Kidney epithelial cell (primary cell): ENCODE measurements at places on chromosomes 7 and 10. TPM values are rescaled to one million over a fixed set of nuclear protein-coding genes. Genes with fewer than 3 reads are reported as not detected.
A peak's percentile ranks its signal among the peaks of the same experiment; 100 is the strongest.

- no peak for DNase-seq
Measured at GRCh38 chr10:49827297-49827696, 65.2 kb upstream of the OGDHL start.

- no peak for DNase-seq
Measured at GRCh38 chr10:103855424-103855823, at the start of gene SH3PXD2A. SH3PXD2A (minus strand) TSS chr10:103855576; CDS start chr10:103855266, 310 bp downstream.

- DNase-seq, result no peak
Measured at GRCh38 chr7:112081778-112082177, 124.4 kb downstream of the DOCK4 start.

DNA sequence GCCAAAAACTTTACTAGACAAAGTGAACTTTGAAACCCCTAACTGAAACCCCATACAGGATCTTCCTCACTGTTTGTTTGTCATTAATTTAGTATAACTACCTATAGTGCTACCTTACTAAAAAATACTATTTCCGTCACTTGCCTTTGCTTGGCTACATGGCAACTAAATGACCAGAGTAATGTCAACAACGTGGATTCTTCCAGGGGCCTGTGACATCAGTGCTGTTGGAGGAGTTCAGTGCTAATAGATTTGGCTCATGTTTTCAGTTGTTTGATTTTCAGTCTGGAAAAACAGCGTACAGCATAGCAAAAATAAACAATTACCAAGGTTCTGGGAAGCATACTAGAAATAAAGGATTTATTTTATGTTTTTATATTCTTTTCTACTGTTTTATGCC lies 3.0 kb upstream of the ASB15 start:
- DNase-seq, result no peak

DNA sequence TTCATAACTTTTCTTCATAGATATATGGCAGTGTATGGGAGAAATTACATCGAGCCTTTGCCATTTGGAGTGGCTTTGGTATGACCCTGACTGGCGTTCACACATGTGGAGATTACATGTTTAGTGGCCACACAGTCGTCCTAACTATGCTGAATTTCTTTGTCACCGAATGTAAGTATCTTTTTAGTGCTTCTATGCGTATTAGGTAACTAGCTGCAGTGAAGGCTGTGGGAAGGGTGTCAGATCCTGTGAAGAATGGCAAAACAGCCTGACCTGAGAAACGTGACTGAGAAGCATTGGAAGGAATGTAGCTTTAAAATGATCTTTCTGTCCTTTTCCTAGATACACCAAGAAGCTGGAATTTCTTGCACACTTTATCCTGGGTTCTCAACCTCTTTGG lies 34.5 kb upstream of the VDAC2 start:
- DNase-seq, result no peak

GRCh38 chr7:150742286-150742968 lies 5.2 kb downstream of the GIMAP5 start:
- no peak for DNase-seq

Gene STOX1
- 0.21 and 0.71 TPM in 2 replicates for total RNA-seq

- peak; percentile 98 for DNase-seq
Measured at GRCh38 chr10:110395350-110396283, 90.9 kb upstream of the SMNDC1 start.

Gene IFIT3
- total RNA-seq, result 14.8 and 20.8 TPM in 2 replicates

DNA sequence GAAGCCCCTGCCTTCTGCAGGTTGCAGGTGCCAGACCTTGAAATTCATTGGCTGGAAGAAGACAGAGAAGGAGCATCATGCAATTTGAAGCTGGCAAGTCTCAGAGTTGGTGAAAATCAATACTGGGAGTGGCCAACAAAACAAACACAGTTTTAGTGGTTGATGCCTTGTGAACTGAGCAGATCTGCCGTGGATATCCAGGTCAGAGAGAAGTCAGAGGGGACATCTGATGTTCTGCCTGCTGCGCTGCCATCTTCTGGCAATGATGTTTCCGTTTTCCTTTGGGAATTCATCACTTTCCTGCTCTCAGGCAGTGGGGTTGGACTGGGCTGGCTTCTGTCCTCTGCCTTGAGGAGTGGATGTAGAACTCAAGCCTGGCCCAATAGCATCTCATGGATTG lies 132.0 kb downstream of the RPS24 start:
- no peak for DNase-seq

Gene FOXI2
- total RNA-seq, result 0.21 and 0.34 TPM in 2 replicates

Gene NUTM2A
- 3.3 and 4.9 TPM in 2 replicates for total RNA-seq

GRCh38 chr10:106712988-106713387 lies 451.5 kb downstream of the SORCS1 start:
- no peak for DNase-seq

Gene TEX47
- not detected in 2 replicates for total RNA-seq

Gene SDK1
- total RNA-seq, result 3.9 and 5.0 TPM in 2 replicates

Gene PIP
- total RNA-seq, result not detected in 2 replicates

DNA sequence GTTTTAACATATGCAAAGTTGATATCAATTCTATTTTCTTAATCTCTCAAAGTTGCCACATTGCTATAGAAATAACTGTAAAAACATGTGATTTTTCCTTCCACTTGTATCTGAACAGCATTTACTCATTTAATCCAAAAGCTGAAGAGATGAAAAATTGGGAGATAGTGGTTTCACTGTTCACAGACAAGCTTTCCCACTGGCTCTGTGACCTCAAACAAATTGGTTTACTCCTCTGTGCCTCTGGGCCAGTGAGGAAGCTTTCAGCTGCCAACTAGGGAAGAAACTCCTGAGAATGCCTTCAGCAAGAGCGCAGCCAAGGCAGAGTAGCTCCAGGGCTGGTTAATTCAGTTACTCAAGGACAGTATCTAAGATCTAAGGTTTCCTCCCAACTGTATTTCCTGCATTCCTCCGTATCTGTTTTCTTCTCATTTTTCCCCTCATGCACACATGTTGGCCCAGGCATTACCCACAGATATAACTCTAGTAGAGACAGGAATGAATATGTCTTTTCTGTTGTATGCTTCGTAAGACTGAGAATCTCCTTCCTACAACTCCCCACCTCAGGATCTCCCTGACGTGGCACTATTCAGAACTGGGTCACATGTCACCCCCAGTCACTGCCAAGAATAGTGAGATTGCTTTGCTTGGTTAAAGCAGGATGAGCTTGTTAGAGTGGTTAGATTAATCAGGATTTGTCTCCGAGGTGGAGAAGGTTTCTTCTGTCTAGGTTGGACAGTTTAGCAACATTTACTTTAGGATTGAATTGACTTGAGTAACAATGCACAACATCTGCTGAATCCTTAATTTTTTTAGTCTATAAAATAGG lies 315.7 kb downstream of the NRG3 start:
- DNase-seq, result no peak

Gene WDFY4
- total RNA-seq, result not detected in 2 replicates

Gene SORBS1
- total RNA-seq, result 4.0 and 4.9 TPM in 2 replicates

- no peak for DNase-seq
Measured at GRCh38 chr7:25386311-25386744, 158.0 kb upstream of the NPVF start.

- no peak for DNase-seq
Measured at GRCh38 chr10:124346831-124347230, 71.9 kb downstream of the OAT start.

DNA sequence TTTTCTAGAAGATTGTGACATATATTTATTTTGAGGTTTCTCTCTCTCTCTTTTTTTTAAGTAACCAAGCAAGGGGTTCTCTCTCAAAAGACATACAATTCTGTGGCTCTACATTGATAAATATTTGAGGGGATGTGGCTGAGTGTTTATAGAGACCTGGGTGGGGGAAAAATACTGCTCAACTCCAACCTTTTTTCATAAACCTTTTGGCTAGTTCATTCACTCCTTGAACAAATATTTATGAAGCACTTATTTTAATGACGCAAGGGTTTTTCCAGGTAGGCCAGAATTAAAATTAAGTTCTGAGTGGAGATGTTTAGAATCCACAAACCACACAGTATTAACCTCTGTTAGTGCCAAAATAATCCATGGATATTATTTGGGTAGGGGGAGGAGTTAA lies 100.2 kb downstream of the PTPRE start:
- no peak for DNase-seq

DNA sequence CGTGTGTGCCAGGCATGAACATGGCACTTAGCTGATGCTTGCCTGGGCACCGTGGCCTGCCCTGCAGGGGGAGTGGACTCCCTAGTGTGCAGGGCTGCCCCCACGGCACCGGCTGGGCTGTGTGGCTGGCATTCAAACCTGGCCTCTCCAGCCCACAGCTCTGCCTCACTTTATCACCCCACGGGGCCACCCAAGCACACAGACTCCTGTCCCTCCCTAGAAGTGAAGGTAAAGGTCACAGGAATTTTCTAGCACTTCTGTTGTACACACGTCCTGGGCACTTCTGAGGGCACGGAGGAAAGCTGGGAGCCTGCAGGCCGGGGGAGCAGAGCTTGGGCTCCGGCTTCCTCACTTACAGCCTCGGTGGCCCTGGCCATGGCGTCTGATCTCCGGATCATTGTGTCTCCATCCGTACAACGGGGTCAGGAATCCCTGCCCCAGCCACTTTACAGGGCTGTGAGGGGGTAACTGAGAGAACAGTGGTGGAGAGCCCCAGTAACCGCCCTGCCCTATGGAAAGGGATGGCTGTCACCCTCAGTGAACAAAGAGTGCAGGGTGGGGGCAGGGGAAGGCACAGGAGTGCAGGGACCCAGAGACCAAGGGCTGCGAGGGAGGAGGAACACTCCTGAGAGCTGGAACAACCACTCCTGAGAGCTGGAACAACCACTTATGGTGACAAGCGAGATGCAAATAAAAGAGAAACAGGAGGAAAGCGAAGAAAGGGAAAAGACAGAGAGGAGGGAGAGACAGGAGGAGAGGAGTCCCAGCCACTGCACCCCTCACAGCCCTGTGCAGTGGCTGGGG lies 3.9 kb upstream of the PYROXD2 start:
- no peak for DNase-seq

Gene FLNC
- total RNA-seq, result 243 and 267 TPM in 2 replicates

DNA sequence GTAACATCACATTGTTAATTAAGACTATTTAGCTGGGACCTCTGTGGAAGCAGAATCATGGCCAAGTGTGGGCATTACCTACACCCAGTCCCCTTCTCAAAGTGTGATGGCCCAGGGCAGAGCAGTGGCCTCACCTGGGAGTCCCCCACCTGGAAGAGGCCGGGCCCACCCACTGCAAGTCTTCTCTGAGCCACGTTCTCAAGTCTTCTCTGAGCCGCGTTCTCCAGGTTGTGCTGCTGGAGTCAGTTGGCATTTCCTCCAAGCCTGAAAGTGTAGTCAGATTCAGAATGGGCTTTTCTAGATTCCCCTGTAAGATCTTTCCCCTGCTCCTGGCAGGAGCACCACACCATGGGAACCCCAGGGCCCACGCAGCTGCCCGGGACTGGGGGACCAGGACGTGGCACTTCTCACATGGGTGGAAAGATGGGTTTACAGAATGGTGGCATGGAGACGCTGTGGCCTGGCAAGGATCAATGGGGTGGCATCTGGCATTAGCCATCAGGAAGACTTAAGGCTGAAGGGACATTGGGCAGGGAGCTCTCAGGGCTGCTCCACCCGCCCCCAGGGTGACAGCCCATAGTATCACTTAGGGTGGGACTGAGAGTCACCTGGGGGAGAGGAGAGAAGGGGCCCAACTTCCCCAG lies 68.0 kb downstream of the MKI67 start:
- no peak for DNase-seq

Gene AQP1
- 1.6 and 2.5 TPM in 2 replicates for total RNA-seq

- DNase-seq, result no peak
Measured at GRCh38 chr10:113144576-113144975, 194.5 kb downstream of the TCF7L2 start.

Gene BLNK
- 0.38 and 0.55 TPM in 2 replicates for total RNA-seq

Gene VWC2
- total RNA-seq, result under 0.01 TPM in 2 replicates

Gene H2BK1
- not detected in 2 replicates for total RNA-seq

Gene ADGRA1
- total RNA-seq, result not detected in 2 replicates

DNA sequence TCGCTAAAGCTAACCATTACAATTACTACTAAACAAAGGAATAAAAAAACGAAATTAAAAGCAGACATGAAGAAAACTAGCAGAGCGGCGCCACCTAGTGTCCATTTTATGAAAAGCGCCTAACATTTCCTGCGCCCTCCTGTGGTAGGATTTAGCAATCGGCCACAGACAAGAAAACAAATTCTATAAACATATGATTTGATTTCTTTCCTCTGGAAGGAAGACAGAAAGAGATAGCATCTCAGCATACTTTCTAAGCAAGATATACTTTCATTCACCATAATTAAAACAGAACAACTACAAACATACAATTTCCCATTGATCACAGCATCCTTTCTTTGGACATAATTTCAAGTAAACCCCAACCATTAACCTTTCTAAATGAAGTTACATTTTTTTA lies 337.7 kb upstream of the NPVF start:
- DNase-seq, result no peak

Gene CYP26C1
- 0.17 and 0.41 TPM in 2 replicates for total RNA-seq

DNA sequence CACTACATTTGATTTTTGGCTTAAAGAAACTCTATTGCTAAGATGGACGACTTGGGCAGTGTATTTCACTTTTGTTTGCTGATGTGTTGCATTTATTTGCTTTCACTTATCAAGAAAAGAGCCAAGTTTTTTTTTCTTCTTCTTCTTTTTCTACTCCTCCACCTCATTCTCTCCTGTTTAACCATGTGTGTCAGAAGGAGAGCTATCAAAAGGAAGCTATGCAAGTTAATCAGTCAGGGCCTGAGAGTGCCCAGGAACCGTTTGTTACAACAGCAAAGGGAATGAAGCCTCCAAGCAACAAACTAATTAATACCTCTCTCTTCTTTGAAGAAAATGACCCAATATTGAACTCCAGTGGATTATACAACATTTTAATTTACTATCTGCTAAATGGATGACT lies 299.3 kb downstream of the GRM8 start:
- no peak for DNase-seq

Gene ABCB4
- 6.4 and 6.6 TPM in 2 replicates for total RNA-seq

- DNase-seq, result no peak
Measured at GRCh38 chr10:123149568-123150270, 1.8 kb downstream of the HMX2 start.

- DNase-seq, result no peak
Measured at GRCh38 chr10:124325633-124325914, 93.1 kb downstream of the OAT start.

DNA sequence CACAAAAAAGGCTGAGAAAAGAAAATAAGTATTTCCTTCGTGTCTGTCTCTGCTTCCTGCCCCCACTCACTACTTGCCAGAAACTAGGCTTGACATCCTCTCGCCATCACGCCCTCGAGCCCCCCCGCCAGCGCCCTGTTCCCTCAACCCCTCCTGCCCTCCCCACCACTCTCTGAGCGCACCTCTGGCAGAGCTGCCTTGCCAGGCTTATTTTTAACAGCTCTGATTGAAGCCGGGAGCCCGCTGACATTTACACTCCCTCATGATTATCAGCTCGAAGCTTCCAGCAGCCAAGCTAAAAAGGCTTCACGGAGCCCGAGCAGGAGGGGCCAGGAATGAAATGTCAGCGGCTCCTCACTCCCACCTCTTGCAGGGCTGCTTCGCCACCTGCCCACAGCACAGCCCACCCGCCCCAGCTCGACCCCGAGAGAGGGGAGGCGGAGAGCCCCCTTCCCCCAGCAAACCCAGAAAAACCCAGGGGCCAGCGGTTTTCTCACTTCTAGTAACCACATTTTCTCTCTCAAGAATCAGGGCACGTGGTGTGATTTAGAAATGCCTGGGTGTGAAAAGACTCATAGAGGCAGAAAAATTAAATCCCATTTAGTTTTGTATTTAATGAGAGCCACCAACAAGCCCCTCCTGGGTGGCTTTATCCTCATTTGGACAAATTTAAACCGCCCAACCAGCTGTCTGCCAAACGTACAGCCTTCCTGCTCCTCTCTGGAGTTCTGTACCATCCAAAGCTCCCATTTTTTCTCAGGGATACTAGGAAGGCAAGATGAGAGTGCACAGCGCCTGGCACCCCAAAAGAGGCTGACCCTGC lies 89.3 kb downstream of the SLIT1 start:
- DNase-seq, result no peak
